ENCODE measurements at places on chromosomes 1 and 21. TPM values are rescaled to one million over a fixed set of nuclear protein-coding genes. Genes with fewer than 3 reads are reported as not detected.

GRCh38 chr1:202462342-202463076 is 114.0 kb downstream of the PPP1R12B start:
- DNase-seq, result no peak

GRCh38 chr1:77829851-77830250 is 50.4 kb downstream of the MIGA1 start:
- no peak for DNase-seq

- no peak for DNase-seq
These were observed 470.4 kb upstream of the USP24 start for GRCh38 chr1:55685560-55685959.

DNA sequence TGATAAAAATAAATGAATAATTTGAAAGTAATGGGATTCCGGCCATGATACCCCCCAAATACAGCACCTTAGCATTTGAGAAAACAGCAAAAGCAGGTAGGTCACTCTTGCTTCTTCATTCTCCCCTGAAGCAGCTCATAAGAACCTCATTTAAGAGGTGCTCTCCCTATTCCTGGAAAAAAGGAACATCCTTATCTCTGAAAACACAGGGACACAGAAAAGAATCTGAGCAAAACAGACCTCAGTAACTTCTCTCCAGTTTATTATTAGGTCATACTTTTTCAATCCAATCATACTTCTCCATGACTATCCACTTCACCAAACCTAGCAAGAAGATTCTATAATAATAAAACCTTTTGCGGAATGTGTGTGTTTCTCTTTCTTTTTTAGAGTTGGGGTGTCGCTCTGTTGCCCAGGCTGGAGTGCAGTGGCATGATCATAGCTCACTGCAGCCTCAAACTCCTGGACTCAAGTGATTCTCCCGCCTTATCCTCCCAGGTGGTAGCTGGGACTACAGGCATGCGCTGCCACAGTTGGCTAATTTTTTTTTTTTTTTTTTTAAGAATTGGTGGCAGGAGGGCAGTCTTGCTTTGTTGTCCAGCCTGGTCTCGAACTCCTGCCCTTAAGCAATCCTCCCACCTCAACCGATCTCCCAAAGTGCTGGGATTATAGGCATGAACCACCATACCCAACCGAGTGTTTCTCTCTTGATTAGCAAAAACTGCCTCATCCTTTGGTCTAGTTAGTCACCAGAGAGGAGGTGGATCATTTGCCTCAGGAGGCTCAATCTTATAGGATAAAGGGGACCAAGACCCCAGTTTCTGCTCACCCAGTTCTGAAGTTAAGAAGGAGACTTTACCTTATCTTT is 10.6 kb upstream of the TRIM33 start:
- no peak for DNase-seq

Gene MYOG
- total RNA-seq, result not detected
